ENCODE measurements at places on chromosomes 1 and 21.
A peak's percentile ranks its signal among the peaks of the same experiment; 100 is the strongest.

DNA sequence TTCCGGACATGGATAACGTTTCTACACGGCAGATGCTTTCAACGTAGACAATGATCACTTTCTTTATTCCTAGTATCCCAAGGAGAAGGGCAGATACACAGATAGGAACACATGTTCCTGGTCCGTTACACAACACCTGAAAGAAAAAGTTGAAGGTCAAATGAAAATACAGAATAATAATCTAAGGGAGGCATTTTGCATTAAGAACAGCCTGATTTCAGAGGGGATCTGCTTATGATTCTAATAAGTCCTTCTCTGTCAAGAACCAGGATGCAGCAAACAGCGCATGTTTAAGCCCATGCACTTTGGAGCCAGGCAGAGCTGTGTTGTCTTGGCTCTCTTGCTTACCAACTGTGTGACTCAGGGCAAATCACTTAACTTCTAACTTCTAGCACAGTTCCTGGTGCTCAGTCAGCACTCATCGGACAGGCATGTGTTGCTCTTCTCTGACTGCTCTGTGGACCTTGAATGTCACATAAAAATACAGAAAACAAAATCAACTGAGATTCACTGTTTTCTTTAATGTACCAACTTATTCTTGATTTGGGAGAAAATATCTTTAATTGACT is 56.3 kb upstream of the CNN3 start:
- DNase-seq: peak; percentile 84

DNA sequence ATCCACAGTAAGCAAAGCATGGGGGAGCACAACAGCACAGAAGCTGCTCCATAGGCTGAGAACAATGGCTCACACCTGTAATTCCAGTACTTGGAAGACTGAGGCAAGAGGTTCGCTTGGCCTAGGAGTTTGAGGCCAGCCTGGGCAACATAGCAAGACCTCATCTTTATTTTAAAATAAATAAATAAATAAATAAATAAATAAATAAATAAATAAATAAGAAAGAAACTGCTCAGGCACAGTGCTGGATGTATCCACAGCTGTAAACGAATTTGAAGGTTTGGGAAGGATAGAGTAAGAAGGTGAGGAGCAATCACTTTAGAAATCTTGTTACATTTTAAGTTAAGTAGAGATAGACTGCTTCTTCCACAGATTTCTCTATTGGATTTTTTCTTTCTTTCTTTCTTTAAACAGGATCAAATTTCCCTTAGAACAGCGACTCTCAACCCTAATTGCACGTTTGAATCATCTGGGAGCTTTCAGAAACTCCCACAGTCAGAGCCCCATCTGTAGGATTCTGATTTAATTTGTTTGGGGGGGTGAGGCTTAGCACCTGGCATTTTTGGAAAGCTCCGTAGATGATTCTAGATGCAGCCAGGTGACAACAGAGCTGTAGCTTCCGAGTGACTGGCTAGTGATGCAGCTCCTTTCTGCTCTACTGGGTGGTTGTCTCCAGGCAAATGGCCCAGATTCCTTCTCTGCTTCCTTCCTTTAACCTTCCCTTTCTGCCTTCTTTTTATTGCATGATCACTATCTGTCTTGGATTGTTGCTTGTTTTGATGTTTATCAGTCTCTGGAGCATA is 53.5 kb downstream of the S1PR1 start:
- no peak for DNase-seq

DNA sequence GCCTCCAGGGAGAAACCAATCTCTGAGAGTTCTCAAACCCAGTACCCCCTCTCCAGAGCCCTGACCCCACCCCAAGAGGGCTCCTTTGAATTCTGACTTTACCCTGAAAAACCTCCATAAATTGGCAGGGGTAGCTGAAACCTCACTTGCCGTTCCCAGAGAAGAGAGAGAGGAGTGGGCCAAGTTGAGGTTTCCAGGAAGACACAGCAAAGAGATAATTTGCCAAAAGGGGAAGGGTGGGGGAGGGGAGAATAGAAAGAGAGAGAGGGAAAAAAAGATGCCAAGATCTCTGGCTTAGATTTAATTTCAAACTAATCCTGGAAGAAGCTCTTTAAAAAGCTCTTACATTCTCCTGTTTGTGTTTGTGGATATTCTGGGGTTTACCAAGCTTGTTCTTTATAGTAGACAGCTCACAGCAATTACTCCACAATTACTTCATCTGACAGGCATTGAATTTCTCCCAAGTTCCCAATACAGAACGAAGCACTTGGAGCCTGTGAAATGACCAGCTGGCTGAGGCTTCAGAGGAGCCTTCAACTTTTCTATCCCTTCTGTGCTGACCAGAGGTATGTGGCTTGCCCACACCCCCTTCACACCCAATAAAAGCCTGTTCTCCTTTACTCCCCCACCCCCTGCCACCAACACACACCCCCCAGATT is 1.1 kb upstream of the GRHL3 start:
- DNase-seq: peak; percentile 87

DNA sequence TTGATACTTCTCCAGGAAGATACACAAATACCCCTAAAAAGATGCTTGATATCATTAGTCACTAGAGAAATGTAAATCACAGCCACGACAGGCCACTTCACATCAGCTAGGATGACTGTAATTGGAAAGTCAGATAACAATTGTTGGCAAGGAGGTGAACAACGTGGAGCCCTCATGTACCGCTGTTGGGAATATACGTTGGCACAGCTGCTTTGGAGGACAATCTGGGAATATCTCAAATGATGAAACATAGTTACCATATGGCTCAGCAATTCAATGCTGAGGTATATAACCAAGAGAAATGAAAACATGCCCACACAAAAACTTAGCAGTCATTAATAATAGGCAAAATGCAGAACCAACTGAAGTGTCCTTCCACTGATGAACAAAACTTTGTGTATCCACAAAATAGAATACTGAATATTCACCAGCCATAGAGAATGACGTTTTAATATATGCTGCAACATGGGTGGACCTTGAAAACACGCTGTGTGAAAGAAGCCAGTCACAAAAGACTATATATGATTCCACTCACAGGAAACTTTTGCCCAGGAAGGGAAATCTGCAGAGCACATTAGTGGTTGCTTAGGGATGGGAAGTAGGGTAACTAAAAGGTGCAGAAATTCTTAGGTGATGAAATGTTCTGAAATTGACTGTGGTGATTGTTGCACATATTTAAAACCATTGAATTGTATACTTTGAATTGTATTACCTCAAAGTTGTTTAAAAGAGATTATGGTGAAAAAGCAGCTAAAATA is 95.4 kb downstream of the AHCTF1 start:
- no peak for DNase-seq

Measured in muscle of leg (tissue), 16 donors.